ELF-1 (cell line): ENCODE measurements at places on chromosomes 2 and 18.
A peak's percentile ranks its signal among the peaks of the same experiment; 100 is the strongest.

DNA sequence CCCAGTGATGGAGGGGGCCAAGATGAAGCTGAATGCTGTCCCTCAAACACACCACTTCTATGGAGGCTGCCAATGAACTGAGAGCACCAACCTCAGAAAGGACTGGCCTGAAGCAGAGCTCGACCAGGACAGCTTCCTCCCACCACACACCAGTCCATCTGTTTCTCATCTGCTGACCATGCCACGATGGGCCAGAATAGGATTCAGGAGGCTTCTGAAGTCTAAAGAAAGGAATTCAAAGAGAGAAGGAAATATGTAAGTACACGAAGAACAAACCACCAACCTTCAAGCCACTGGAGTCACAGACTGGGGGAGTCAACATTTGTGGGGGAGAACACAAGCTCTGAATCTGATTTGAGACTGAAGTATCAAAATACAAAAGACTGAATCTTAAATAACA is 157.6 kb upstream of the CCDC68 start:
- DNase-seq = no peak

- DNase-seq = no peak
Observed at GRCh38 chr2:190759749-190760213, 110.9 kb downstream of the NAB1 start.

GRCh38 chr18:79581911-79582310 is 97.7 kb upstream of the CTDP1 start:
- DNase-seq = no peak

GRCh38 chr2:208256192-208256782 is 1.4 kb upstream of the IDH1 start:
- no peak for DNase-seq

- DNase-seq = no peak
Observed at GRCh38 chr2:237824085-237824484, 25.5 kb downstream of the RBM44 start.

- DNase-seq = peak; percentile 14
Observed at GRCh38 chr2:73292316-73292905, 937 bp downstream of the EGR4 start.

DNA sequence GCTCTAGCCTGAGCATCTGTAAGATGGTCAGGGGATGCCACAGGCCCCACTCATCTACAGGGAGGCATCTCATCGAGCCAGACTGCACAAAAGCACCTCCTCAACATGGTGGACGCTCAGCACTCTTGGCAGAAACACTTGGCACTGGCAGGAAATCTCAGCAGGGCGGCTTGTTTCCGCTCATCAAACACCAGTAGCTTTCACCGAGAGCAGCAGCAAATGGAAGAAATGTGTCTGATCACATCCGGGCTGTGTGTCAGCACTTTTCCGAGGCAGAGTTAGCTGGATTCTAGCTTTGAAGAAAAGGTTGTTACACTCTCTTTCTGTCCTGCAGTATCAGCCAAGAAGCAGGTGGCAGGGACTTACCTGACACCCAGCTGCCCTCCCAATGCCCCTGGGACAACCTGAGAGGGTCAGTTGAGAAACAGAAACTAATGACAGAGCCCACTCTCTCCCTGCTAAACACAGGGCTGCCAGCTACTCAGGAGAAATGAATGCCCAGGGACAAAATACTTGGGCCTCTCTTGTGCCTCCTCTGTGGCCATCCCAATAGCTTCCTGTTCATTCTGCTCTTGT is 68.9 kb upstream of the FZD7 start:
- DNase-seq = no peak
